ENCODE measurements at places on chromosomes 1 and 21.

- no peak for DNase-seq
These were observed 39.7 kb downstream of the F13B start for GRCh38 chr1:197027359-197027758.

GRCh38 chr1:112528076-112528475, 19.3 kb downstream of the WNT2B start:
- no peak for DNase-seq

- DNase-seq = no peak
These were observed 1.8 kb downstream of the SDHB start for GRCh38 chr1:17052038-17052437.

- peak; percentile 41 for DNase-seq
These were observed 9.0 kb upstream of the FAM131C start for GRCh38 chr1:16082283-16083038.

DNA sequence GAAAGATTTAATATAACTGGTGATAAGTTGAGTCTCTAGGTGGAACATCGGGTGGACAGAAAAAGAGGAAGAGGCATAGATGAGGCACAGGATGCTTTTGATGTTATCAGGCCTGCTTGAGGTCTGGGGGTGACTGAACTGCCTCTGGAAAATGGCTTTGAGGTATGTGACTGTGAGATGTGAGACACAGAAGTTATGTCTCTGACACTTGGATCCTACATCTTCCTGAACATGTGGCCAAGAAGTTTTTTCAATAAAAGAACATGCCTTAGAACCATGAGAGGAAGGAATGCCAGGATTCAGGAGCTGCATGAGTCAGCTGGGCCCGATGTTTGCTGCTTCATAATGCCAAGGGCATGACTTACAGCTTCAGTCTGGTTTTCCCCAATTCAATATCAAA, 11.5 kb upstream of the AIM2 start:
- DNase-seq = no peak

GRCh38 chr1:21933397-21934248, 3.5 kb downstream of the HSPG2 start:
- peak; percentile 82 for DNase-seq

DNA sequence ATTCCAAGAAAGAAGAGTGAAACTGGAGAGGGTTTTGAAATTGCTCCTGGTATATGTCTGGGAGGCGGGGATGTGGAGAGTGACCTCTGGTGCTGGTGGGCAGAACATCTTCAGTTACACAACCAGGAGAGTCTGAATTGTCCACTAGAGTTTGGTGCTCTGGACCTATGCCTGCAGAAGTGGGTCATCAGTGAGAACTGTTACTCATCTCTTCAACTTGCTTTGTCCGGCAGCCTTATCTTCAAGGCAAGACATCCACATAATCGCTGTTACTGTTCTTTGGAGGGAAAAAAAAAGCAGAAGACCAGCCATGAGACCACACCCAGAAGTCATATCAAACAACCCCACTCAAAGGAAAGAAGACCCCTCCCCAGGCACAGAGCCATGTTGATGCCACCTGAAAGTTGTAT, 14.9 kb downstream of the SH2D1B start:
- DNase-seq = no peak

DNA sequence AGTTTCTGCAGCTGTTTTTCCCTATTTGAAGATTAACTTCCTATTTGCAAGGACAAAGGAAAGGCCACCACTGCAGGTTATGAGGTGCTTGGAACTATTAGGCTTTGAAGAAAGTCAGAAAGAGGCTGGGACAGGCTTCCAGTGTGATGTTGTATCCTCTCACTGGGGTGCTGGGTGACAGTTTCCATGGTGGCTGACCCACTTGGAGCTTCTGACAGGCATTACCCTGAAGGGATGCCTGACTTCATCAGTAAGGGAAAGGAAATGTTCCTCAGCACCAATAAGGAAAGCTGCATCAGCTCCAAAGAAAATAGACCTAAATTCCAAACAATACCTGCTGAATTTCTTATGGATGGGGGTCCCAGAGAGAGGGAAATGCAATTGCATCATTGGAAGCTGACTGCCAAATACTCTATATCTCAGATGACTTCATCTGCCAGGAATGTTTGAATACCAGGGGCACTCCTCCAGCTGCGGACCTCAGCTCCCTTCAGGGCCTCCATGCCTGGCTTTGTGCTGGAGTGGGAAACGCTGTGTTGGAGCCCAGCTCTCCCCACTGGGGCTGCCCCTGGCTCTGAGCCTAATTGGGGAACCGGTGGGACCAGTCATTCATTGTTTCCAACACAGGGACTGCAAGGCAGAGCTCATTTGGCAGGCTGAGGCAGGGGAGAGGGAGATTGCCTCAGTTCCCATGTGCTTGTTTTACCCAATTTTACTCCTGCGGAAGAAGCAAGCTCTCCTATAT, 76.6 kb downstream of the RGL1 start:
- peak; percentile 75 for DNase-seq

- DNase-seq = no peak
These were observed 421.7 kb upstream of the DEPDC1 start for GRCh38 chr1:68918563-68918962.

DNA sequence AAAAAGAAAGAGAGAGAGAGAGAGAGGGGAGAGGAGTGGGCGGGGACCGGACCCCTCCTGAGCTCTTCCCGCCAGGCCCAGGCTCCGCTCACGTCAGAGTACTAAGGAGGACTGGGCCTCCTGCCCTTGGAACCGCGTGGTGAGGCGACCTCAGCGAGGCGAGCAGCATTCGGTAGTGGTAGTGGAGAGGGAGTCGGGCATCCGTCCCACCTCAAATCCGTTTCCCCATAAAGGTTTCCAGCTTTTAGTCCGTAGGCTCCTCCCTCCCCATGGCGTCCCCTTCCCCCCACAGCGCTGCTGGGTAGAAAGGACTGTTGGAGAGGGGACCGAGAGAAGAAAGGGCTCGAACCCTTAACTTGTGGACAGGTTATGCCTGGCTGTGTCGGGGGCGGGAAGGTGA, 124.4 kb upstream of the BARHL2 start:
- no peak for DNase-seq

DNA sequence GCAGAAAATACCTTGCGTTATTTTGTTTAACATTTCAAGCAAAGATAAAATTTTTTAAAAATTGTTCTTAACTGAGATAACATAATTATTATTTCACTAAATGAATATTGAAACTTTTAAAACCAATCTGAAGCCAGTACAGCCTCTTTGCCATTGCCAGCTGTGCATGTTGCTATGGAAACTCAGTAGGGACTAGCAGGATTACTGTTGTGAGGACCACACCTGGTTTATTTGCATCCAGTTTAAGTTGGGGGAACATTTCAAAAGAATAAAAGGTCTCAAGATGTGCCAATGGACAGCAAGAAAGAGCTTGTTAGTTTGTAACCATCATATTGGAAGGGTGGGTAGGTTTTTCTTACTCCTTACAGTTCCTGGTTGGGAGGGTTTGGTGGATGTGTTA, 80.7 kb downstream of the POU2F1 start:
- DNase-seq = no peak

DNA sequence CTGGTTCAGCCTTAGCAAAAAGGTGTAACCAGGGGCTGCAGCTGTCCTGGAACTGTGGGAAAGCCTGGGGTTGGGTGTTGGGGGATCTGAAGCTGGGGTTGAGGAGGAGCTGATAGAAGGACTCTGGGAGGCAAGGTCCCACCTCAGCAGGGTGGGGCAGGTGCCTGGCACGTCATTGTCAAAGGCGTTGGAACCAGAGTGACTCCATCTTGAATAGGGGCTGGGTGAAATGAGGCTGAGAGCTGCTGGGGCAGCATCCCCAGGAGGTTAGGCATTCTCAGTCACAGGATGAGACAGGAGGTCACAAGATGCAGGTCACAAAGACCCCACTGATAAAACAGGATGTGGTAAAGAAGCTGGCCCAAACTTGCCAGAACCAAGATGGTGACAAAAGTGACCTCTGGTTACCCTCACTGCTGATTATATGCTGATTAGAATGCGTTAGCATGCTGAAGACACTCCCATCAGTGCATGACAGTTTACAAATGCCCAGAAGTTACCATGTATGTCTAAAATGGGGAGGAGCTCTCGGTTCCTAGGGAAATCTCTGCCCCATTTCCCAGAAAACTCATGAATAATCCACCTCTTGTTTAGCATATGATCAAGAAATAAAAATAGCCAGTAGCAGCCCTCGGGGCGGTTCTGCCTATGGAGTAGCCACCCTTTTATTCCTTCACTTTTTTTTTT, 85.4 kb downstream of the IER5 start:
- DNase-seq = no peak

- no peak for DNase-seq
These were observed 25.1 kb downstream of the COL6A2 start for GRCh38 chr21:46122758-46123683.

DNA sequence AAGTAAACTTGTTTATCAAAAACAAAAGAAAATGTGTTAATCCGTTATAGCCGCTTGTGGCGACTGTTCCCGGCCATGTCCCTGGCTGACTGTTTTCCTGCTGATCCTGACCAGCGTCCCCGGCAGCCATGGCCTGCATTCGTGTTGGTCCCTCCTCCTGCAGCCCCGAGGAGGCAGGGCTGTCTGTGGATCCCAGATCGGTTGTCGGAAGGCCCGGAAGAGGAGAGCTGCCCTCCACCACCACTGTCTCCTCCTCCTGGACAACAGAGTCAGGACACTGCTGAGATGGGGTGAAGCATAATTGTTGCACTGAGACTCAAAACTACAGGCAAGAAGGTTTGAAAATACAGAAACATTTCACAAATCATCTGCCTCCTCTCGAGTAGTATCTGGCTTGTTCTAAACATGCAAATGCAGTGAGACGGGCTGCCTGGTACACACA, 3.6 kb upstream of the MXRA8 start:
- no peak for DNase-seq

- no peak for DNase-seq
These were observed 86.4 kb downstream of the PLXNA2 start for GRCh38 chr1:208157769-208158168.

DNA sequence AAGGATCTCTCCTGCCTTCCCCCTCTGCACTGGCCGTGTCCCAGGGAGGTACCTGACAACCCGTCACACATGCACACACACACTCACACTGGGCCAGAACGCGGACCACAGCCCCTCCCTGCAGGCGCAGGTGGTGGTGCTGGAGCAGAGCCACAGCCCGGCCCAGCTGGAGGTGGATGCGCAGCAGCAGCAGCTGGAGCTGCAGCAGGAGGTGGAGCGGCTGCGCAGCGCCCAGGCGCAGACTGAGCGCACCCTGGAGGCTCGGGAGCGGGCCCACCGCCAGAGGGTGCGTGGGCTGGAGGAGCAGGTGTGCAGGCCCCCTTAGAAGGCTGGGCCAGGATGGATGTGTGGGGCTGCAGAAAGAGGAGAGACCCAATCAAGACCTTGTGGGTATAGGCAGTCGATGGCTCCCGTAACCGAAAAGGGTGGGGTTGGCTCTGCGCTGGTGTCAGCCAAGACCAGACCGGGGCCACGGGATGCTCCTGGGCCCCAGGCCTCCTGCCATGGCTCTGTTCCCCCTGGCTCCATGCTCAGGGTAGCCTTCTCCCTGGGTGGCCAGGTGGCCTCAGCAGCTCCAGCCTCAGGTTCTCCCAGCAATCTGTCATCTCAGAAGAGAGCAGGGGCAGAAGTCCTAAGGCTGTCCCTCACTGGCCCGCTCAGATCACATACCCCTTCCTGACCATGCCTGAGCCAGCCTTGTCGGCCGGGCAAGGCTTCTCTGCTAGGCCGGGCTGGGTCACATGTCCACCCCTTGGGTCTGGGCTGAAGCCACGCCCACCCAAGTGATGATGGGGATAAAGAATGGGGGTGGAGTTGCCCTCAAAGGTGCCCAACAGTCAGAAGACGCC, 8.9 kb downstream of the MFAP2 start:
- peak; percentile 90 for DNase-seq

- no peak for DNase-seq
These were observed 3.7 kb downstream of the ATF3 start for GRCh38 chr1:212612041-212612961.

GRCh38 chr1:183313063-183313462, 105.1 kb downstream of the NMNAT2 start:
- no peak for DNase-seq

GRCh38 chr1:173853074-173853473, 14.7 kb downstream of the GAS5 start:
- no peak for DNase-seq

GRCh38 chr1:61005614-61006580, 76.5 kb upstream of the NFIA start:
- DNase-seq = no peak

DNA sequence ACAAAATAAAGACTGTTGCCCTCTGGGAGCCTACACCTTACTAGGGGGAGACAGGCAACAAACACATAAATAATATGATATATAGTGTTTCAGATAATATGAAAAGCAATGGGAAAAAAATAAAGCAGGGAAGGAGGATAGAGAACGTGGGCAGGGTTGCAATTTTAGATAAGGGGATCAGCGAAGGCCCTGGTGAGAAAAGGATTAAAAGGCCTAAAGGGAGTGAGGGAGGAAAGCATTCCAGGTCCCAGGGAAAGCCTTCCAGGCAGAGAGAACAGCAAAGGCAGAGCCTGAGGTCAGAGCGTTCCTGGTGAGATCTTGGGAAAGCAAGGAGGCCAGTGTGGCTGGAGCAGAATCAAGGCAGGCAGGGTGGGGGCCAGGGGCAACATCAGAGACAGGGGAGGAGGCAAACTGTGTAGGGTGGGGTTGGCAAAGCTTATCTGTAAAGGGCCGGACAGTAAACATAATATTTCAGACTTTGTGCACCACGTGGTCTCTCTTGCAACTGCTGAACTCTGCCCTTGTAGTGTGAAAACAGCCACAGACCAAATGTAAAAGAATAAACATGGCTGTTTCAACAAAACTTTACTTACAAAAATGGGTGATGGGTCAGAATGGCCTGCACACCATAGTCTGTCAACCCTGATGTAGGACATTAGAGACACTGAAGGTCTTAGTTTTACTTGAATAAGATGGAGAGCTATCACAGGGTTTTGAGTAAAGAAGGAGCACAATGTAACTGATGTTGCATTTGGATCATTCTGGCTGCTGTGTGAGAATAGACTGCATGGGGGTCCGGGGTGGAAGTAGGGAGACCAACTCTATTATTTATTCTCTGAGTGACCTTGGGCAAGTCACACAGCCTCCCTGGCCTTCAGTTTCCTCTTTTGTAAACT, 13.3 kb upstream of the CPT2 start:
- no peak for DNase-seq

DNA sequence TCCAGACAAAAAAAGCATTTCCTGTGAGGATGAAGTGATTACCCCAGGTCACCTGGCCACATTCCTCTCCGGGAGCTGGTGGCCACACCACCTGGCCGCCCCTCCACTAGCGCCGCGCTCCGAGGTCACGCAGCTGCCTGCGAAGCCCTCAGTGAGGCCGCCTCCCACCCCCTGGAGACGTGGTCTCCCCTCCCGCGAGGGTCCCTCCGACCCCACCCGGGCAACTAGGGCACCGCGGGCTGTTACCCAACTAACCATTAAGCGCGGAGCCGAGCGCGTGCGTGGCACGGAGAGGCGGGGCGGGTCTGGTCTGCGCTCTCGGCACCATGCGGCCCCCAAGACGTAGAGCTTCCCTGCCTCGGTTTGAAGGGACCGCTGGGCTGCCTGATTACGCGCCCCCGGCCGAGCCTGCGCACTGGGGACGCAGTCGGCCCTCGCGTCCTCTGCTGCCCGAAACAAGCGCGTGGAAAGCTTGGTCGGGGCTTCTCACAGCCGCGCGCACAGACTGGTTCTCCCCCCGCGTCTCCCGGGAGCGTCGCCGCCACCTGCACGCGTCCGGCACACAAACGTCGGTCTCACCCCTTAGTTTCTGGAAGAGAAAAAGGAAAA, 106.5 kb downstream of the SLC16A1 start:
- DNase-seq = peak; percentile 40

Data from NCI-H345 (cell line).